ENCODE measurements at places on chromosomes 6 and 20.

DNA sequence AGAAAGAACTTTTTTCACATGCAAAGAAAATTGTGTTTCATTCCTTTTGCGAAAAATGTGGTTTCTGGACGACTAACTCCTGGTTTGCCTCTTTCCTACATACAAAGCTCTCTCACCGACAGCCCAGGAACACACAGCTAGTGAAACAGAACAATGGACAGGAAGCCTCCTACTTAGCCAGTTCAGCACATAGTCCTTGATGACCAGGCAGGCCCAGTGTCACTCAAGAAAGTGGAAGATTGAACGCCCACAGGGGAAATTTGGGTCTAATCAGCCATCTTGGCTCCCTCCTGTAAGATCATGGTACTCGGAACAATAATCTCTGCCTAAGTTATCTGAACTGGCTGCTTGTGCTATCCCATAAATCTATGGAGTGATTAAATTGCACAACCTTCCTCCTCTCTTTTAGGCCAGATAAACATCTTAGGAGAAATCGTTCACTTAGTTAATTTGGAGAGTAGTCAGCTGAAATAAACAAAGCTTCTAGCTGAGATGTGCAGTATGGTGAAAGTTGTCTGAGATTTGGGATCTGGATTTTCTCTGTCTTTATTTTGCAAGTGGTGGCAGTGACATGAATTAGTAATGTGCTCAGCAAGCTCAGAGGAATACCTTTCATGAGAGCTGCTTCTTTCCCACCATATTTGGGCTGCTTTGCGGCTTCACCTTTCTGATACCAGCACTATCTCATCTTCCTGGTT, 147.0 kb downstream of the MTFR2 start:
- no peak for DNase-seq

- no peak for DNase-seq
Measured at GRCh38 chr6:26349964-26350857, 14.8 kb upstream of the BTN3A2 start.

GRCh38 chr6:88867841-88868731, 95.3 kb downstream of the RNGTT start:
- DNase-seq: no peak

GRCh38 chr6:132041706-132042105, 90.5 kb upstream of the CCN2 start:
- no peak for DNase-seq

DNA sequence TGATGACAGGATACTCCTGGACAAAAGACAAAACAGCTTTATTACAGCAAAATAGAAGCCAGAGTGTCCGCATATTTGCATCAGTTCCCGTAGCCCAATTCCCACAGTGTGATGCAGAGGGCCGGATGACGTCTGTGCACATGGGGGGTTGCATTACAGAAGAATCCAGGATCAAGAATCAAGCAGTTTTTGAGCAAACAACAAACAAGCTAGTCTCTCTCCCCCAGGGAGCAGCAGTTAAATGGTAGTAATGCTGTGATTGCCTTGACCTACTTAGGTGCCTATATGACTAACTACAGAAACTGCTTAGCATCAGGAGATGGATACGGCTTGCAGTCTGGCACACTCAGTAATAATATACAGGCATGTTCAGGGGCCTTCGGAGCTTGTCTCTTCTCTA, 3.2 kb upstream of the SDHAF4 start:
- no peak for DNase-seq

- no peak for DNase-seq
Measured at GRCh38 chr6:157193443-157193996, 129.8 kb downstream of the TMEM242 start.

GRCh38 chr6:168708984-168709383, 268.0 kb downstream of the SMOC2 start:
- DNase-seq: no peak

DNA sequence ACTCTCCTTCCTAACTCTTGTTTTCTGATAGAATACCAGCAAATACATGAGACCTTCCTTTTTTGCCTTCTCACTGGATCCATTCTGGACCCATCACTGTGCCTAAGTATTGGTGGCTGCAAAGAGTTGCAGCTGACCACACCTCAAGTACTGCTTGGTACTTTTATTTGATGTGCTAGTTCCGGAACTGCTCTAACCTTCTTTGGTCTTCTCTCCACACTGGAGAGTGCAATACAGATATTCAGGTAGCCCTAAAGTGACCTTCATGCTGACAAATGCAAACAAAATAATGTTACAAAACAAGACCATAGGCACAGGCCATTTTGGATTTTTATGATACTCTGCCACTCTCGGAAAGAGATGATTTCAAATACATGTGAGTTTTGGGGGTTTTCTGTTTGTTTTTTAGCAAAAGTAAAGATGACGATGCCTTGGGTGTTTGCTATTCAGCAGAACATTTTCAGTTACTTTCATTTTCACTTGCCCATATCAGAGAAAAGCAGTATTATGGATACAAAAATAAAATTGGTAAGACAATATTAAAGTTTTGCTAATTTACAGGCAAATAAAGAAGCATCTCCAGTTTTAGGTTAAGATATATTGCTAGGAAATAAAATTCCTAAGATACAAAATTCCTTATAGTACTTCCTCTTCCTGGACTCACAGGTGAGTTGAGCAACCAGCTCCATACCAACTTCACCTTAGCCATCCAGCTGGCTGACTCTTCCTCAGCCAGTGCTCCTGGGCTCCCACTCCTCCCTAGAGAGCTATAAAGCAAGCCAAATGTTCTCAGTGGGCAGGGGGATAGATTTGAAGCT, 42.0 kb downstream of the PTPRK start:
- DNase-seq: no peak

DNA sequence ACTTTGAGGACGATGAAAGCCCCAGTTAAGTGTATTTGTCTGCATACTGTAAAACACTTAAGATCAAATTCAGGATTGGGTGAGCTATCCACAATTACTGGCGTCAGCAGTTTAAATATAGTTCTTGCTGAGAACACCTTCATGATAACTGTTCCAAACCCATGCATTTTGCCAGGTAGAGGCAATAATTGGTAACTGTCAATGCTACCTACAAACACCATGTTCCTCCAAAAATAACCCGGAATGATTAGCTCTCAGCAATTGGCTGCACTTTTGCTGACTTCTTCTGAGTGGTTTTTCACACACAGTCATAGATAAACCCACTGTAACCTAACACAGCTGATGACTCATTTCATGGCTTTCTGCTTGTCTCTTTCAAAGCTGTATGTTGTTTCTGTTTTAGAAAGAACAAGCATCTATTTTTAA, 1358.6 kb upstream of the GJE1 start:
- DNase-seq: no peak

GRCh38 chr6:153170511-153170910, 39.4 kb upstream of the RGS17 start:
- DNase-seq: no peak

DNA sequence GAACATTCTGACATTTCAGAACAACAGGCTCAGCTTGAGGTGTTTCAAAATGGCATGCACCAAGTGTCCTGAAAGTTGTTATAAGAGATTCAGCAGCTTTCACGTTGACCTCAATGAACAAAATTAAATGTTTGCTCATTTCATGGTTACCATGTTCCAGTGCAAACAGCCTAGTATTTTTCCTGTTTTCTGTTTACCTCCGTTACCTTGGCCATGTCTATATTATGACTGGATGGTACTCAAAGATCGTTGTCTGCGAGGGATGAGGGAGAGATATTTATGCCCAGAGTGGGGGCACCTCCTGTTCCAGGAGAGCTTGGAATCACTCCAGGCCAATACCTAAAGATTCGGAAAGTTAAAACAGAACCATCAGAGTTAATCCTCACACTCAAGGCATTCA, 83.8 kb upstream of the SASH1 start:
- no peak for DNase-seq

- DNase-seq: no peak
Measured at GRCh38 chr20:6811262-6812035, 44.0 kb downstream of the BMP2 start.

- no peak for DNase-seq
Measured at GRCh38 chr6:16933532-16933931, 168.3 kb upstream of the STMND1 start.

DNA sequence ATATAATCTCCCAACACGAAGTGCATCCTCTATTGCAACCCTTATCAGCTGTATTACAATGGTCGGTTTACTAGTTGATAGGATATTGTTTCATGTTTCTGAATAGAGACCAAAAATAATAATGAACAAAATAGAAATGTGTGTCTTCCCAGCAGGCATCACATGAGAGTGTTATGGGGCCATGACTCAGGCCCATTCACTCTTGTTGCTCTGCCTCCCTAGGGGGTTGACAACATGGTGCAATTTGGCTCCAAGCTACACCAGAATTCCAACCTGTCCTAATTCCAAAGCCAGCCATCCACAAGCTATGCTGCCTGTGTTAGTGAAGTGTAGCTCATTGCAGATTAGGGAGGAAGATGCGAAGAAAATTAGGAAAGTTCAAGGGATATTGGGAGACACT, 13.1 kb upstream of the SAYSD1 start:
- DNase-seq: no peak

GRCh38 chr6:43973357-43973756, 153.9 kb downstream of the MRPL14 start:
- no peak for DNase-seq
